ENCODE measurements at places on chromosomes 7 and 10. TPM values are rescaled to one million over a fixed set of nuclear protein-coding genes. Genes with fewer than 3 reads are reported as not detected.
A peak's percentile ranks its signal among the peaks of the same experiment; 100 is the strongest.

ZNF503 gene
- total RNA-seq, result 18.8 TPM

DNA sequence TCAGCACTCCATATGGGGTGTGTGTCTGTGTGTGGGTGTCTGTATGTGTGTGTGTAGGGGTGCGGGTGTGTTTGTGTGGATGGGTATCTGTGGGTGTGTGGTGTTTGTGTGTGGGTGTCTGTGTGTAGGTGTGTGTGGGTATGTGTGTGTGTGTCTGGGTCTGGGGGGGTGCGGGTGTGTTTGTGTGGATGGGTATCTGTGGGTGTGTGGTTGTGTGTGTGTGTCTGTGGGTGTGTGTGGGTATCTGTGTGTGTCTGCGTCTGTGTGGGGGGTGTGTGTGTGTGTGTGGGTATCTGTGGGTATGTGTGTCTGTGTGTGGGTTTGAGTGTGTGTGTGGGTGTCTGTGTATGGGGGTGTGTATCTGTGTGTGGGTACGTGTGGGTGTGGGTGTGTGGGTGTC is 148.7 kb downstream of the RGS10 start:
- ATAC-seq, result no peak

DNA sequence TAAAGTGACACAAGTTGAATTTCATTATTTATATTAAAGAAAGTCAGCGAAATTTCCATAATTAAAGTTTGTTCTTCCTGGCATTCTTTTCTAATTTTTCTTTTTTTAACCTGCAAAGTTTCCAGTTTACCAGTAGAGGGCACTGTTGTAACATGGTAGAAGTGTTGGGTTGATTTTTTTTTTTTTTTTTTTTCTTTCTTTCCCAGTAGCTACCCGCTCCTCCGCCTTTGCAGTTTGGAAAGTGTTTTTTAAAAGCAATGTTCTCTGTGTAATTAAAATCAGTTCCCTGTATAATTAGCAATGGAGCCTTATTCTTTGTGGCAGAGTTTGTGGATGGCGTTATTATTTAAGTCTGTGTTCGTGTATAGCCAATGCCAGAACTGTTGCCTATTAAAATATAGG is 53.7 kb downstream of the TAF3 start:
- peak; percentile 43 for ATAC-seq

DNA sequence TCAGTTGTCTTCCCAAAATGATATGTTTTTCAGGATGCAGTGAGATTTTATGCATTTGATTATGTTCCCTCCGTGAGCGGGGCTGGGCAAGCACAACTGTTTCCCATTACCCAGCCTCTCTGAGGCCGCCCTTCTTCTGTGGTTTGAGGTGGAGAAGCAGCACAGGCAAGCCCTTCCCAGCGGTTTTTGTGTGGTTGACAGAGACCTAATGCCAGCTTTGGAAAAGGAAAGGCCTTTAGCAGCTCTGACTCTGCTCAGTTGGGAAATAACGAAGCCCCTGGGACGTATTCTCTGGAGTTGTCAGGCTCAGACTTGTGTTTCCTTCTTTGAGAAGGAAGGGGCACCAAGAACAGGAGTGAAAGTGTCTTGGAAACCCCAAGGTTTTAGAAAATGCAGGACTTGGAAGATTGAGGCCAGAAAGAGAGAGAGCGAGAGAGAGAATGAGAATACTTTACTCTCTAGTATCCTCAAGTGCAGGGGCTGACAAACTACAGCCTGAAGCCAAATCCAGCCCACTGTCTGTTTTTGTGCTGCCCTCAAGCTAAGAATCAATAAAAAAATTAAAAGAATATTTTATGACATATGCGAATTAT is 20.6 kb upstream of the PDCD4 start:
- no peak for ATAC-seq

DNA sequence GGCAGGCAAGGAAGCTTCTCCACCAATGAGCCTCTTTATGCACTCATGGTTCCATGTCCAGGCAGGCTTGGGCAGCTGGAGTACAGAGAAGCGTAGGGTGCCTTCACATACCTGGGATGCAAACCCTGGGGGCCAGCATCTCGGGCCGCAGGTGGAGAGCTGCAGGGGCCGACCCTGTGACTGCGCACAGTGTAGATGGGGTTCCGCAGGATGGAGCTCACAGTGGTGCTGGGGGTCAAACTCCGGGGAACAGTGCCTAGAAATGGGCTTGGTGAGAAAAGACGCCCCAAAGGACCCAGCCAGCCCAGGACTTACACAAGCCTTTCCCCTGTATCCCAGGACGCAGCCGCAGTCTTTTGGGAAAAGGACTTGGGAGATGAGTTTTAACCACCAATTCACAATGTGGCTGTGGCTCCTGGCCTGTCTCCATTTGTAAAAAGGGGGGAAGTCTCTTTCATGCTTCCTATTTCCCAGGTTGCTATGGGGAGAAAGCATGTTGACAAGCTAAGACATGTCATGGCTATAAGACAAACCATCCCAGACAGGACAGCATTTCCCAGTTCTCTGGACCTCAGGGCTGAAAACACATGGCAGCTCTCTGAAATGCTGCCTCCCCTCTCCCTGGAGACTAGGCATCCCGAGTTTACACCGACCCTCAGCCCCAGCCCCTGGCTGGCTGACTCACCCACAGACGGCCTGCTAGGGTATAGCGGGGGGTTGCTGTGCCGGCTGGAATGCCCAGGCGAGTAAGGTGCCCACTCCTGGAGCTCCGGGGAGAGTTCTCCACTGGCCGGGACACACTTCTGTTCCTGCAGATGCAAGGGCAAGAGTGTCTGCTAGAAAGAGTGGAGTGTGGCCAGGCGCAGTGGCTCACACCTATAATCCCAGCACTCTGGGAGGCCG is 107.1 kb downstream of the DLG5 start:
- peak; percentile 35 for ATAC-seq

DNA sequence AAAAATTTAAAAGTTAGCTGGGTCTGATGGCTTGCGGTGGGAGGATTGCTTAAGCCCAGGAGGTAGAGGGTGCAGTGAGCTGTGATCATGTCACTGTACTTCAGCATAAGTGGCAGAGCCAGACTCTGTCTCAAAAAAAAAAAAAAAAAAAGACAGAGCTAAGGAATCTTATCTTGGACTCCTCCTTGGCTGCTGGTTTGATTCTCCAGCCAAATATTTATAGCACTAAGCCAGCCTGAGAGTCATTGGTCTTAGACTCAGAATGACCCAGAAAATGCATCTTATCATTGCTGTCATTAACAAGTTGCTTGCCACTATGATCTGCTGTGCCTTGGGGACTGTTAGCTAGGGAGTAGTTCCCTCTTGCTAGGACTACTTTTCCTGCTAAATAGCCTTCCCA is 164.7 kb downstream of the GNAT3 start:
- no peak for ATAC-seq

GRCh38 chr7:1825897-1826741 is 156.0 kb downstream of the ELFN1 start:
- peak; percentile 25 for ATAC-seq

All from esophagus mucosa (tissue), 1 donor.